T-helper 2 cell (primary cell): ENCODE measurements at places on chromosomes 1 and 21.

- DNase-seq, result no peak
These were observed 16.7 kb upstream of the ATP1B1 start for GRCh38 chr1:169089776-169090175.

GRCh38 chr1:236016083-236016482, 48.8 kb downstream of the NID1 start:
- DNase-seq, result no peak

DNA sequence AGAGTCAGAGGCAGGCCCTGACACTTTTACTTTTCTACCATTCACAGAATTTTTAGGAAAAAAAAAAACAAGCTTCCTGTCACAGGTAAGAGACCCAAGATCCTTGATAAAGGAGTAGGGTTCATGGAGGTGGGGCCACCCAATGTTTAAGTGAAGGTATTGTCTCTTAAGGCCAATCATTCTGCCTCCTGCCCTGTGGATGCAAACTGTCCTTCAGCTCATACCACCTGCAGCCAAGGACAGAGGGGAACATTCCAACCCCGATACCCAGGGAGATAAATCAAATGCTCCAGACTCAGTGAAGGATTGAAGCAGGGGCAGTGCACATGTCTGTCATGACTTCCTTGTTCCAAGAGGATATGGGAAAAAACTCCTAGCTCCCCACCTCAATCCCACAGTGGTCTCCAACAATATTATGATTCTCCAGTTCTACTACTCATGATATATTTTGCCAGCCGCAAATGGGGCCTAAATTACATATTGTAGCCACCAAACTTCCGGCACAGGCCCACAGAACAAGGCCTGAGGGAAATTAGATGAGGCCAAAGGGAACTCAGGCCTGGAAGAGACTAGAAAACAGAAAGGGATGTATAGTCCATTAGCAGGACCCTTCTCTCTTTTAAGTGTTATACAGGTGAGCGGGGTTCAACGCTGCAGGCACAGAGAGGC, 59.5 kb downstream of the TRABD2B start:
- DNase-seq, result no peak

DNA sequence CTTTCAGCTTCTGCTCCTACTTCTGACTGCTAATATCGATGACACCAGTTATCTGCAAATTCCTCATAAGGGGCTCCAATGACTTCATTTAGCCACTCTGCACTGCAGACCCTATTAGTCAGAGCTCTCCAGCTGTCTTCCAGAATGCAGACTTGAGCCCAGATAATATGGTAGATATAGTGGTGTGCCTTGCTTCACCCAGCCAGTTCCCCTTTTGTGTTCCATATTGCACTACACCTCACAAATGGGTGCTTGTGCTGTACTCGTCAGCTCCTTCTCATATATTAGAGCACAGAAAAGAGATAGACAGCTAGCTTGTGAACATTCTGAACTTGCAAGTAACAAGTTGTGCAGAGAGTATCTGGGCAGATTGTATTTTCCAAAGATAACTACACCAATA, 23.7 kb upstream of the COG2 start:
- DNase-seq, result no peak

- peak; percentile 65 for DNase-seq
These were observed 8.2 kb upstream of the S100A10 start for GRCh38 chr1:152001631-152002584.

DNA sequence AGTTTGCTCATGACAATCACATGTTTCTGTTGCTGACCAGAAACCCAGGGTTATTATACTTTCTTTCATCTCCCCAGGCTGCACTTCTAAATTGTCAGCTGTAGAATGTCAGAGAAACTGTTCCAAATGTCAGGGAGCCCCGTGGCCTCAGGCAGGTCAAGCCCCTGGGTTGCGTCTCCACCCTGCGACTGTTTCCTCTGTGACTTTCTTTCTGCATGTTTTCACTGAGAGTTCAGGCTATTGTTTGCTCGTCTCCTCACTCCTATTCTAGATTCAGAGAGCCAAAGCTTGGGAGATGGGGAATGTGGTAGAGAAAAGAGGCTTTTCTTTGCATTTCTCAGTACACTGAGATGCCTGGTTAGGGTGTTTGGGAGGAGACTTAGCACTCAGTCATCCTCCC, 97.4 kb downstream of the CENPF start:
- no peak for DNase-seq

DNA sequence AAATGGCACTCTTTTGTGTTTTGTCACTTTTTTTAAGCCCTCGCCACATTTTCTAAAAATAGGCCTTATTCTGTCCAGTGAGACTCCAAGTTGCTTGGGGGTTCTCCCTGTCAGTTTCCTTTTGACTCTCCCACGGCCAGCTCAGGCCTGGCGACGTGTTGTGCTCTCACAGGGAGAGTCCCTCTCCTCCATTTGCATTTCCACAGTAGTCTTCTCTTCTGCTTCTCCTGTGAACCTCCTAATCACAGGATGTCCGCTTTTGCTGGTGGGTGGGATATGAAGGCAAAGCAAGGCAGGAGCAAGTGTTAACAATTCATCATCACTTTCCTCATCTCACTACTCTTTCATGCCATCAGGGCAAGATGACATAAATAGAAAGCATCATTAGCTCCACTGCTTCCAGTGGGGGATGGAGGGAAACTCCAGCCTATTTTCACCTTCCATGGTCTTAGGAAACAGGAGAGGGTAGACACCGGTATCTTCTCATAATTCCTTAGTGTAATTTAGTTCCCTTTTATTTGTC, 99.8 kb downstream of the INTS7 start:
- DNase-seq, result peak; percentile 37

DNA sequence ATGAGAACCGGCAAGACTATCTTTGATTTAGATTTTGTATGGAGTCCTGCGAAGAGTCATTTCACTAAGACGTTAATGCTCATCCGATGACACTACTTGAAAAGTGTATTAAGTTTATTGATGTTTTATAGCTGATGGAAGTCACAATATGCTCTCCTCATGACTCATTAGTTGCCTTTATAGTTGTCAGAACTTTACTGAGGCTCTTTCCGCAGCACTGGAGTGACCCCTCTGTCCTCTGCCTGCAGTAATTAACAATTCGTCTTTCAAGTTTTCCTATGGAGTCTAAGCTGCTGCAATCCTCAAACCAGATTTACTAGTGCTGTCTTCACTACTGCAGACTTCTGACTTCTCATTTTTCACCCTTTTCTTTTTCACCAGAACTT, 853 bp downstream of the USP16 start:
- DNase-seq, result no peak

GRCh38 chr1:185907246-185907645, 173.1 kb downstream of the HMCN1 start:
- no peak for DNase-seq

DNA sequence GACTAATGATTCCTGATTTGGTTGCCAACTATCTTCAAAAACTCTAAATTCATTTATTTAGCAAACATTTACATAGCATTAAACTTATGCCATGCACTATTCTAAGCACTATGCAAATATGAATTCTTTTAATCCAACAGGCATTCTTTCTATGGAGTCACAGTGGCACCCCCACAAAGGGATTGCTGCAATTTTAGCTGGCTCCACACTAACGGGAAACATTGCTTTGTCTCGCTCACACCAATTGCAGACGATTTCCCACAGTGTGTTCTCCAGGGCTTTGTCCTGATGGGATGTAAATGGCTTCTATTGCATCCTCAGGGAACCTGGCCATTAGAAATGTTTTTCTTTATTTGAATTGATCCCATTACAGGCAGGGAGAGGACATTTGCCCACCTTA, 259.1 kb downstream of the BARHL2 start:
- no peak for DNase-seq

- no peak for DNase-seq
These were observed 2.7 kb downstream of the CAPN2 start for GRCh38 chr1:223714849-223715603.

GRCh38 chr1:94115254-94115899, 5.6 kb downstream of the ABCA4 start:
- no peak for DNase-seq

DNA sequence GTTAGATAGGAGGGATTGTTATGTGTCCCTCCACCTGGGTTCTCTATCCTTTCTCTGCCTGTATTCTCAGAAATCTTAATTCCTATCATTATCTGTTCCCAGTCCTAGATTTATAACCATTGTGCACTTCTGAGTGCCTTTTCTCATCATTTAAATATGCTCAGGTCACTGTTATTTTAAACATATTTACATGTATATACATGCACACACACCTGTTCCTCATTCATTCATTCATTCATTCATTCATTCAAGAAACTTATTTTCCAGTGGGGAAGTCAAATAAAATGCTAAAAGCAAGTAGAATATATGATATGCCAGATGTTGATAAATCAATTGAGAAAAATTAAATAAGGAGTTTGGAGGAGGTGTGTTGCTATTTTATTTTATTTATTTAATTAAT, 110.3 kb downstream of the NEK7 start:
- no peak for DNase-seq

DNA sequence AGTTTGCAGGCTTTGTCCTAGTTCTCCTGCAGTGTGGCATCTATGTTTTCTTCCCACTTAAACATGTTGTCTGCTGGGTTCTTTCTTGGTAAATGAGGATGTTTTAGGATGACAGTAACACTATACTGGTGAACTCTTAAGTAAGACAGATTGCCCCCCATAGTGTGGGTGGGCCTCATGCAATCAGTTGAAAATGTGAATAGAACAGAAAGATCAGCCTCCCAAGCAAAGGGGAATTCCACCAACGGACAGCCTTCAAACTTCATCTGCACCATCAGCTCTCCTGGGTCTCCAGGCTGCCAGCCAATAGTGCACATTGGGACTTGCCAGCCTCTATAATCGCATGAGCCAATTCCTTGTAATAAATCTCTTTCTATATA, 10.7 kb upstream of the TARBP1 start:
- DNase-seq, result no peak

DNA sequence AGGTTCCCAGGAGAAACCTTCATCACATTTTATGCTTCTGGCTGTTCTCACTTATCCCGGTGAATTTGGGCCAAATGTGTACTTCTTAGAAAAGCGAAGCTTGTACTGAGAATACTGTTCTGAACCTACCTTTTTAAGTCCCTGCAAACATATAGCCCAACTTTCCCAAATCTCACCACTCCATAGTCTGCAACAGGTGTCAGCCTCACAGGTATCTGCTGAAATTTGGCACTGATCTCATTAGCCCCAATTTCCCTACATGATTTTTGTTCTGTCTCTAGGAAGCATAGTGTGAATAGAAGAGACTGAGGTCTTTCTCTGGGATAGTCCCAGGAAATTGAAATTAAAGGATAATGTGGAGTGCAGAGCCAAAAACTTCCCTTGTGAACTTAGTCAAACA, 11.5 kb downstream of the RIT1 start:
- DNase-seq, result no peak

DNA sequence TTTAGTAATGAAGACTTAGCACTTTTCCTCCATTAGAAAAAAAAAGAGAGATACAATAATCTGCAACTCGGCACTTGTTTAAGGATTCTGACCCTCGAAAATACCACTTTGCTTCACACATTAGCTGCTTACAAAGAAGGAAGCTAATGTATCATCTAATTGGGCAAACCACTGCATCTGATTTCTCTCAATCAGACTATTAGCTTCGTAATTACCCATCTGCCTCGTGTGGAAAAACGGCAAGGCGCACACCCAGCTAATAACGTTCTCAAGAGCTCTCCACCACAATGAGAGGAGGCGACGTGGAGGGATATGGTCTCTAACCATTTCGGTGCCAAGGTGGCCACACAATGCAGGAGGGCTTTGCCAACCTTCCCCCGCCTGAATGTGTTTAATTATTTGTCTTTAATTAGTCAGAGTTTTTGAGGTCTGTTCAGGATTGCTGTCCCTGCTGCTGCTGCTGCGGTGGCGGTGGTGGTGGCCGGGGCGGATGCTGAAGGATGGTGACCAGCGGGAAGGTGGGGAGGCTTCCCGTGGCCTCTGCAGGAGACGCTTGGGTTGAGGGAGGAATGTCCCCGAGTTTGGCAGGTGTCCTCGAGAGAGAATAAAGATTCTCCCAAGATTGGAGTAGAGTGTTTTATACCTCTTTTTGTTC, 374.5 kb downstream of the RPS6KC1 start:
- no peak for DNase-seq

DNA sequence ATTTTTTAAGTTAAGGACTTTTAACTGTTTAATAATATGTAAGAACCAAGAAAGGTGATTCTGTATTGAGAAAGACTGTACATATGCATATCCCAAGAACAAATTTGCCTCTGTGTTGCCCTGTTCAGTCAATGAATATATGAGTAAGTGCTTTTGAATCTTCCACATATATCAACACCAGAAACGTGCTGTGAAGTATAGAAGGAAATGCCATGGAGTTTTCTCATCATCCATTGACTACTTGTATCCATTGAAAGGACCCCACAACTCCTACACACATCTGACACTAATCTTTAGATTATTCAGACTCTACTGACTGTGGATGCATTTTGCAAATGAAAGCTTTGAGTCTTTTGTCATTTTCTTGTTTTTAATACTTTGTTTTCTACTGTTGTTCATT, 366.9 kb downstream of the S1PR1 start:
- DNase-seq, result no peak

DNA sequence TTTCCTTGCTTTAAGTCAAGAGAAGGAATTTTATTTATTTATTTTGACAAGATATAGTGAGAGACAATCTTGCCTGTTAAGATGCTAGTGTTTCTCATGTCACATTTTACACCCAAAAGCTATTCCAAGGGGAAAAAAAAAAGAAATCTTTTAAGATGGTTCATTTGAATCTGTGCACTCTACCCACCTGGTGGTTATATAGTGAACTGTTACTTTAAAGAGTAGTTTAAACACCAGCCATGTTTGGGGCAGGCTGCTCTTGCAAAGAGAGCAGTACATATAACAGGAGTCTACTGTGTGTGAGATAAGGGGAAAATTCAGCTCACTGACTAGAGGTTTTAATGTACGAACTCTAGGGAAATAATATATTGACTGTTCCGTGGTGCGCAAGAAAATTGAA, 3.3 kb upstream of the ELAVL4 start:
- no peak for DNase-seq

DNA sequence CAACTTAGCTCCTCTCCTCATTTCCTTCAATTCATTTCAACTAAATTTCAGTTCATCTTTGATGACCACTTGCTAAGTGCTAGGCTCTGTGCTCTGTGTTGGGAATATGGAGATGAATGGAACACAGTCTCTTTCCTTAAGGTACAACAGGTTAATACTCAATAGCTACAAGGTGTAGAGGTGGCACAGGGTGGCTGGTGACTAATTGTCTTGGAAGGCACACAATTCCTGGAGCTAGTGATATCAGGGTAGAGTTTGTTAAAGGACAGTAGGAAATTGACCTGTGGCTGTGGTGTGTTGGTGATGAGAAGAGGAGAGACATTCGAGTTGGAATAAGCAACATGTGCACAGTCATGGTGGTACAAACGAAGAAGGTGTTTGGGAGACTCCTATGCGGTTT, 124.9 kb downstream of the RUNX1 start:
- no peak for DNase-seq
